ENCODE measurements at places on chromosomes 2 and 18.

- DNase-seq: no peak
Measured at GRCh38 chr2:176821350-176821749, 391.2 kb upstream of the HNRNPA3 start.

DNA sequence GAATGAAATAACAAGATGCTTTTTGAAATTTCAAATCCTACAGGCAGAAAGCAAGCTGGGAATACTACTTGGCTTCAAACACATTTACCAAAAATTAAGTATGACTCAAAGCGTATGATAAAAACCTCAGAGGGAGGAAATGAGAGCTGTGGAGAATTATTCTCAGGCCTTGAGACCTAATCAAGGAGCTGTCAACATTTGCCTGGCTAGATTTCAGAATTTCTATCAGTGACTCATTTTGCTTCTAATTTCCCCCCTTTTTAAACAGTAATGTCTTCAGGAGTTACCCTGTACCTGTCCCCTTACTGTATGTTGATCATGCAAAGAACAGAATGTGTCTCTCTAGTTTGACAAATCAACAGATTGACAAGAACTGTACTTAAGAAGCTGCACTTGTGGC, 1324.5 kb upstream of the DDX18 start:
- no peak for DNase-seq

GRCh38 chr2:114929225-114929624, 486.8 kb downstream of the DPP10 start:
- DNase-seq: no peak

DNA sequence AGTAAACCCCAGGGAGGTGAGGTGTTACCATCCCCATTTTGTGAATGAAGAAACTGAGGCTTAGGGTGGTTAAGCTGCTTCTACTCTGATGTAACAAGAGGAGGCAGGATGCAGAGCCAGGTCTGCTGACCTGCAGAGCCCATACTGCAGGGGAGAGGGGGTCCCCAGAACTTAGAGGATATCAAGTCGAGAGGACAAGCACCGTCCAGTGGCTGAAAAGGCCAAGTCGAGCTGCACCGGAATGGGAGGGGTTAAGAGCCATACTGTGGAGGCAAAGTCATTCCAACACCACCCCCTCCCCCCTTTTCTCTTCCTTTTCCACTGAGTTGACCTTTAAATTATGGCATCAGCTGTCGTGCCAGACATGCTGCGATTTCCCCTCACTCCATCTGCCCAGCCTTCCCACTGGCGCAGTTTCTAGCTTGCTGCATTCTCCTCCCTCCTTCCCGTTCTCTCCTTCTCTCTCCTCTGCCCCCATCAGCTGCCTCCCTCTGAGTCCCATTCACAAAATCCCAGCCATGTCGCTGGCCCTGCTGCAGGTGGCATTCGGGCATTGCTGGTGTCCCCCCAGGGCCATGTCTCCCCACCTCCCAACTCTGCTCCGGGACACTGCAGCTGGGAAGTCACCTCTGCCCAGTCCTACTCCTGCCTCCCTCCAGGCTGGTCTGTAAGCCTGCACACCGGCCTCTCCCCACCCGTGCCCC, 346.9 kb downstream of the DYSF start:
- DNase-seq: no peak

- no peak for DNase-seq
Measured at GRCh38 chr2:241061275-241061674, 40.8 kb downstream of the MTERF4 start.

DNA sequence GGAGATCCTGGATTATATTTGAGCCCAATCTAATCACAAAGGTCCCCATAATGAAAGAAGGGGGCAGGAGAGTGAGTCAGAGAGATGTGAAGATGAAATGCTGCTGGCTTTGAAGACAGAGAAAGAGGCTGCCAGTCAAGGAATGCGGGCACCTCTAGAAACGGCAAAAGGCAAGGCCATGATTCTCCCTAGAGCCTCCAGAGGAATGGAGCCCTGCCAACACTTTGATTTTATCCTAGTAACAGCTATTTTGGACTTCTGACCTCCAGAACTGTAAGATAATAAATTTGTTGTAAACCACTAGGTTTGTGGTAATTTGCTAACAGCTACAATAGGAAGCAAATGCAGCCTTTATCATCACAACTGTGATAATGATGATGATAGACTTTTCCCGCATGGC, 32.9 kb downstream of the LBH start:
- DNase-seq: no peak

- no peak for DNase-seq
Measured at GRCh38 chr2:231223458-231223976, 25.1 kb downstream of the ARMC9 start.

- DNase-seq: peak; percentile 64
Measured at GRCh38 chr2:127479219-127479825, 47.0 kb downstream of the IWS1 start.

GRCh38 chr2:75108937-75109482, 90.3 kb downstream of the TACR1 start:
- DNase-seq: no peak

GRCh38 chr18:50358844-50359243, 16.0 kb upstream of the SKA1 start:
- DNase-seq: no peak

DNA sequence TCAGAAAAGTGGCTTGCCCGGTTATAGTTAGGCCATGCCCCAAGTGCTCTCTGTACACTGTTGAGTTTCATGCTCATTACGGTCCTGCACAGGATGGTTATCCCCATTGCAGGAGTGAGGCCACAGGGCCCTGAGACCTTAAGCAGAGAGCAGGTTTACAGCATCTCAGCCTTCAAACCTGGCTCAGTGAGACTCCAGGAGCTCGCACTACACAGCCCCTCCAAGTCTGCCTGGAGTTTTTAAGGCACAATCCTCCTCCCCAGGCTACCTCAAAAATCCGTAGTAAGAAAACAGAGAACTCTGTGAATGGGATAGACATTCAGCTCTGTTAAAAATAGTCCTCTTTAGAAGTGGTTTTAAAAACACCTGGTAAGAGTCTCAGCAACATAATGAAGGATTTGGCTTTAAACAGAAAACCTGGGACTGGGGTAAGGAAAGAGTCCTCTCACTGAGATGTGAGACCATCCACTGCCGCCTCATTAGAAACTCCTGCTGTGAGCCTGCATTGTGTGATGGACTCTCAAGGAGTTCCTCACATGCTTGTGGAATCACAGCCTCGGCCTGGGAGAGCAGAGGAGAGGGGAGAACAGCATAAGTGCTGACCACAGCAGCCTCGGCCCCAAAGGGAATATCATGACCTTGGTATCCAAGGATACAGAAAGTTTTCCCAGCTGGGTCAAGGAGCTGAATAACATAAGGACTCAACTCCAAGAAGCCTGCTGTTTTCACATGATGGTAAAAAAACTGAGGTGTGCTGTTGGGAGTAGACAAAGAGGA, 214.8 kb downstream of the ATAD2B start:
- DNase-seq: no peak

Data from SW480 (cell line).